ENCODE measurements at places on chromosomes 4 and X.

- no peak for DNase-seq
Observed at GRCh38 chrX:15864023-15864422, 9.4 kb upstream of the AP1S2 start.

- peak; percentile 38 for DNase-seq
Observed at GRCh38 chrX:9885150-9885549, 82.0 kb upstream of the CLDN34 start.

GRCh38 chrX:41558531-41558930 is 111.4 kb downstream of the NYX start:
- DNase-seq: no peak

DNA sequence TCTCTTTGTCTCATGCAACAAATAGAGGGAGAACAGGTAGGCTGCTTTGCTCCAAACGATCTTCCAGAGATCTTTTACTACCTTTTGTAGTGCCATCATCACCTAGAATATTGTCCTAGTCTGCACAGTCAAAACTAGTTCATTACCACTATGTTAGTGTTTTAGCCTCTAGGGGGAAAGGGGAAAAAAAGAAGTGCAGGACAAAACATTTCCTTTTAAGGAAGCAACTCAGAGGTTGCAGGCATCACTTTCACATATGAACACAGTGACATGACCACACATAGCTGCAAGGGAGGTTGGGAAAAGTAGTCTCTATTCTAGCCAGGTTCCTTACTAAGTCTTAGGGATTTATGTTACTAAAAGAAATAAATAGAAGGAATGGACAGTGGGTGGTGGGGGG is 39.3 kb upstream of the RAP2C start:
- no peak for DNase-seq

DNA sequence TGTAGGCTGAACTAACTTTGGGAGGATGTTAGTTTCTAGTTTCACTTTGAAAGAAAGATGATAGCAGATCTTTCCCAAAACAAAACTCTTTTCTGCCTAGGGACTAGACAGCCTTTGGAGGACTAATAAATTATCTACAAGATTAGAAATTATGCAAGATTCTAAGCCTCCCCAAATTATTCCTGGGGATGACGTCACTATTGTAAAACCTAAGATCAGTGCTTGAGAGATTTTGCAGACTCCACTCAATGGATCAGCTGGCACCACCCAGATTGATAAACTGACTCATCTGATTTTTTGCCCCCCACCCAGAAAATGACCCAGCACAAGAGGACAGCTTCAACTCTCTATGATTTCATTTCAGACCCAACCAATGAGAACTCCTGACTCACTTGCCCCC is 1057.9 kb upstream of the DIAPH2 start:
- no peak for DNase-seq

- DNase-seq: no peak
Observed at GRCh38 chr4:6703786-6704185, 5.9 kb downstream of the MRFAP1L1 start.

DNA sequence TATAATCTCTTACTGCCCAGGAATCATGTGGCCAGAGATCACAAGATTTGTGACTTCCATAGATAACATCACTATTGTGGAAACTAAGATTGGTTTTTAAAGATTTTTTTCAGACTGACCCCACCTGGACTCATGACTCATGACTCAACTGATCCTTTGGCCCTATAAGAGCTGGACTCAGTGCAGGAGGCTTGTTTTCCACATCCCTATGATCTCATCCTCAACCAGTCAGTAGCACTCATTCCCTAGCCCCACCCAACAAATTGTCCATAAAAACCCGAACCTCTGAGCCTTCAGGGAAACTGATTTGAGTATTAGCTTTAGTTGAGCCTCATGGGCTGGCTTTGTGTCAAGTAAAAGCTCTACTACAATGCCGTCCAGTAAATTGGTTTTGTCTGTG is 7.9 kb upstream of the NOCT start:
- DNase-seq: no peak

DNA sequence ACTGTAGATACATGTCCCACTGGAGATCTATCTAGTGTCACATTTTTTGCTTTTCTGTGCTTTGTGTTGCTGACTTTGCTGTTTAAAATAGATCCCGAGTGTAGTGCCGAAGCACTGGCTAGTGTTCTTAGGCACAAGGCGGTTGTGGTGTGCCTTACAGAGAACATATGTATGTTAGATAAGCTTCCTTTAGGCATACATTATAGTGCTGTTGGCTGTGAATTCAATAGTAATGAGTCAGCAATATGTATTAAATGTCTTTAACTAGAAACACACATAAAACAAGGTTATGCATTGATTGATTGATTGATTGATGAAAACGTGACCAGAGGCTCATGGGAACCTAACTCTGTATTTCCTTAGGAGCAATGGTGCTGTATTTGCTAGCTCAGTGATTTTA is 56.2 kb downstream of the COX7B2 start:
- DNase-seq: no peak

DNA sequence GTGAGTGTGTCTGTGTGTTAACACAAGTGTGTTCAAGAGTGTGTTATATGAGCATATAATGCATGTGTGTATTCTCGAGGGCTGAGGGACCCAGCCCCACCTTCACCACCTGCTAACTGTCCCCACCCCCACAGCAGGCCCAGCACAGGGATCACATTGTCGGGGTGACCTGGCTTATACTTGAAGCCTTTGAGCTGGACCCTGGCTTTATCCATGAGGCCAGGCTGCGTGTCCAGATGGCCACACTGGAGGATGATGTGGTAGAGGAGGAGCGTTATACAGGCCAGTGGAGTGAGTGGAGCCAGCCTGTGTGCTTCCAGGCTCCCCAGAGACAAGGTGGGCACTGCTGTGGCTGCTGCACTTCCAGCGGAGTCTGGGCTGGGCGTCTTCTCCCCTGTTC is 7.6 kb downstream of the IL9R start:
- DNase-seq: no peak

- DNase-seq: no peak
Observed at GRCh38 chr4:23401572-23401971, 488.3 kb downstream of the PPARGC1A start.

DNA sequence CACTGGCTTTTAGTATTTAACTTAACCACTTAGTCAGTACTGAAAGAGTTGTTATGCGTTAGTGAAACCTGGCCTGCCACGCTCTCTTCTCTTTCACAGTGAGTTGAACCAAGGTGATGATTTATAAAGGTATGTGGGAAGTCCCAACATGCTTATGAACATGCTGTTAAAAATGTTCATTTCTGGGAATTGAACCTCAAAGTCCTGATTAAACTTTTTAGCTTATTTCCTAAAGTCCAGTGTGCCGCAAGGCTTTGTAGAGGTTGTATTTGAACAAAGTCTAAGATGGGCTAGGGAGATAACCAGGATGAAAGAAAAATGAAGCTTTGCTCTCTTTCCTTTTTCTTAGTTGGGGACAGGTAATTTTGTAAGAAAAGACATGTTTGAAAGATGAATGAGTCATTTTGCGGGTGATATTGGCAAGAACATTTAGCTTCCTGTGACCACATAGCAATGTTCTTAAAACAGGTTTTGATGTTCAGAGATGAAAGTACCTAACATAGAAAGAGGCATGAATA is 270.3 kb downstream of the DTHD1 start:
- peak; percentile 3 for DNase-seq

- no peak for DNase-seq
Observed at GRCh38 chrX:63424063-63424462, 72.9 kb upstream of the SPIN4 start.

DNA sequence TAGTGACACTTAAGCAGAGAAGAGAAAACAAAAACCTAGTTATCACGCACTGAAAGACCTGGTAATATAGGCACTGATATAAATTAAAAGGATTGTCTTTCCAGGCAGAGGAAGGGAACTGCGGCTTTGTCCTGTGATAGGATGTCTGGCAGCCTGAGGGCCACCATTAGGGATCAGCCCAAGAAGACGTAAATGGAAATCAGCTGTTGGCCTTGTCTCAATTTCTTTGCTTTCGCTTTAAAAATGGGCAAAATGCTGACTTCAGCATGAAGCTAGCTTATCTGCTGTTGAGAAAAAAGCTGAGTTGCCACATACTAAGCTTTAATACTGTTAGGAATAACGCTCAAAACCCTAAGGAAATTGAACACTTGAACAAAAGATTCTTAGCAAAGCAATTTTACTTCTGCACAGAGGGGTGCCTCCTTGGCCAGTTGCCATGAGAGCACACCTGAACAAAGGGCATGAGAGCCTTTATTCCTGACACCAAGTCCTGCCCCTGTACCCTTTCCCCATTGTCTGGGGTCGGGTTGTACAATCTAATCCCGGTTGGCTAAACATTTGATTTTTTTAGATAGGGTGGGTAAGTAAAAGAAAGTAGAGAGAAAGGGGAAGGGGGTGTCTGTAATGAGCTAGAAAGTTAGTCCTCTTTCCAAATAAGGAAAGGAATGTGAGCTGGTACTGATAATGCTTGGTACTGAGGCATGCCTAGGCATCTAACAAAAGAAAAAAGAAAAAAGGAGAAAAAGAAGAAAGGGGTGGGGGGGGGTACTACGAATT is 85.1 kb upstream of the UCP1 start:
- DNase-seq: no peak

DNA sequence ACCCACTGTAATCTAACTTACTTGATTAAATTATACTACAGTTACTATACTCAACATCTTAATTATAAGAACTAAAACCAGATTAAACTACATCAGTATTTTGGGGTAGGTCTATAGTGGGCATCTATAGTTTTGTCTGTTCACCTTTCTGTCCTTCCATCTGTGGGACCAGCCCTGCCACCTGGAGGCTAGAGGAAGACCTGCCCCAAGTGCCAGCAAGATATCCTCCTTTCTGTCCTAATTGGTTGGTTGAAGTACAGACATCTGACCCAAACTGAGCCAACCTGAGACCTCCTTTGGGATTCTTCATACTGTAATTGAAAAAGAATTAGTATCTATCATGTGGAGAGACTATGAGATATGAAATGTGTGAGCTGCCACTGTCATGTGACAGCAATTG is 172.2 kb upstream of the TLL1 start:
- no peak for DNase-seq

- no peak for DNase-seq
Observed at GRCh38 chrX:29641461-29641860, 573.9 kb upstream of the MAGEB2 start.

GRCh38 chrX:118865231-118865630 is 41.6 kb downstream of the ZCCHC12 start:
- no peak for DNase-seq

DNA sequence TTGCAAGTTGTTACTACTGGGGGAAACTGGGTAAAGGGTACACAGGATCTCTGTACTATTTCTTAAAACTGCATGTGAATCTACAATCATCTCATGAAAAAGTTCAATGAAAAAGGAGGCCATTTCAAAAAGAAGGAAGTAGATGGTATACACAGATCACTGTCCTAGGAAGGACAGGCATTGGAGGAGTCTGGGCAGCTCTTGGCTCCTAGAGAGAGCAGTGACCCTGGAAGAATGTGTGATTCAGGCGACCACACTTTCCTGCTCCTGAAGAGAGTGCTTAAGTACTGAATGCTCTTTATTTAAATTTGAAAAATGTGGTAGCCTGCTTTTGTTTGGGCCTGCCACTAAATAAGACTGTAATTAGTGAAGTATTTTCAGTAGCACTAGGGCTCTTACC is 318.1 kb upstream of the CASK start:
- no peak for DNase-seq

GRCh38 chrX:19824603-19825002 is 62.8 kb downstream of the SH3KBP1 start:
- no peak for DNase-seq

DNA sequence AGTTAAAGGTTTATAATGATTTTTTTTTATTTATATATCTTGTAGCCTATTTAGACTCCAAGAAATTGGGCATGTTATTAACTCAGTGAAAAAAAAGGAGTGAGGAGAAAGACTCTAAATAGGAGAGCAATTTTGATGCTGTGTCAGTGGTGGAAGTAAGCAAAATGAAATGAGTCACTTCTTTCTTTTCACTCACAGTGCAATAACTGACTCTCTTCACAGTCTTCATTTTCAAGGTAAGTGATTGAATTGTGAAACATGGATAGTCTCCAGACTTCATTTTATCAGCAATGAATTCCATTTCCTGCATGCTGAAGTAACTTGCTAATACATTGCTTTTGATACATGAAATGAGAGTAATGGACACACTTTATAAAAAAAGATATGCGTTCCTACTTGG is 2271.5 kb downstream of the PCDH7 start:
- no peak for DNase-seq

GRCh38 chr4:5340991-5341451 is 289.7 kb downstream of the STK32B start:
- no peak for DNase-seq

- DNase-seq: no peak
Observed at GRCh38 chr4:134560728-134561127, 359.1 kb upstream of the PABPC4L start.

GRCh38 chrX:41824551-41824950 is 98.8 kb downstream of the CASK start:
- no peak for DNase-seq

GRCh38 chrX:66021765-66022631 is 17.9 kb downstream of the VSIG4 start:
- DNase-seq: no peak

DNA sequence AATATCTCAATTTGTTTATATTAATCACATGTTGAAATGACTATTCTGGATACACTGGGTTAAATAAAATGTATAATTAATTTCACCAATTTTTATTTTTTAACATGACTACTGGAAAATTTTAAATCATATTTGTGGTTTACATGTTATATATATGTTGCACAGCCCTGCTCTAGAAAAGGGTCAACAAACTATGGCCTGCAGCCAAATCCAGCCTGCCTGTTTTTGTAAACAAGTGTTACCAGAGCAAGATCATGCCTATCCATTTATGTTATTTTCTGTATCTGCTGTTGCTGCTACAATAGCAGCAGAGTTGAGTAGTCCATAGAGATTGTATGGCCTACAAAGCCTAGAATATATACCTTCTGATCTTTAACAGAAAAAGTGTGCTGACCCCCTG is 1.2 kb downstream of the TCEANC start:
- no peak for DNase-seq

DNA sequence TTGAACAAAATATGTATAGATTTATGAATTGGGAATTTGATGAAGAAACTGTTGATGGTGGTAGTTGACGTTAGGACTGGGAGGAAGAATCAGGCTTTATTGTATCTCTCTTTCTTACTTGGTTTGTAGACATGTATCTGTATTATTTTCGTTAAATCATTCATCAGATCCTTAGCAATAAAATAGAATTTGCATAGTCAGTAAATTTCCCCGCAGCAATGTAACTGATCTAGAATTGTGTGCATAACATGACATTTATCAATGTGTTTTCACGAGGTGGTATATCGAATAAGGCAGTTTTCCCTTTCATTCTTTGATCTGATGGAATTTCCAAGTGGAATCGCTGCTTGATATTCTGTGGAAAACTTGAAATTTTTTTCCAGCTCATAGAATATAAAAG is 308.8 kb downstream of the SPRY1 start:
- no peak for DNase-seq

DNA sequence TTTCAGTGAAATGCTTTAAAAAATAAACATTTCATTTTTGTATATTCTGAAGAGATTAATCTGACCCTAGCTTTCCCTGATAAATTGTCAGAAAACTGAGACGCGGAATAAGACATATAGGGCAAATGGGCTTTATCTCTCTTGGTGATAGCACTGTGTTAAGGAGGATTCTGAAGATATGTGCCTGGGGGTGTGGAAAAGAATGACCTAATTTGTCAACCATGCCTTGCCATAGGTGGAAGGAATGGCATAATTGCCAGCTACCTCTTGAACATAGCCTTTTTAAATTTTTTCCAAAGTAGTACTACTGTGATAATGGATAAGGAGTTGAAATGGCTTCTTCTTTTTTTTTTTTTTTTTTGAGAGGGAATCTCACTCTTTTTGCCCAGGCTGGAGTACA is 11.7 kb downstream of the JADE1 start:
- no peak for DNase-seq

All from stimulated activated CD4-positive, alpha-beta T cell treated with anti-CD3 and anti-CD28 coated beads, Interleukin-2, amount 100 ng/mL, for 48 hours (primary cell).